SHP77 treated with DMSO at 0.1 percent for 48 hours (cell line): ENCODE measurements at places on chromosomes 1 and 21.

- no peak for DNase-seq
Observed at GRCh38 chr1:236016782-236017400, 48.0 kb downstream of the NID1 start.

DNA sequence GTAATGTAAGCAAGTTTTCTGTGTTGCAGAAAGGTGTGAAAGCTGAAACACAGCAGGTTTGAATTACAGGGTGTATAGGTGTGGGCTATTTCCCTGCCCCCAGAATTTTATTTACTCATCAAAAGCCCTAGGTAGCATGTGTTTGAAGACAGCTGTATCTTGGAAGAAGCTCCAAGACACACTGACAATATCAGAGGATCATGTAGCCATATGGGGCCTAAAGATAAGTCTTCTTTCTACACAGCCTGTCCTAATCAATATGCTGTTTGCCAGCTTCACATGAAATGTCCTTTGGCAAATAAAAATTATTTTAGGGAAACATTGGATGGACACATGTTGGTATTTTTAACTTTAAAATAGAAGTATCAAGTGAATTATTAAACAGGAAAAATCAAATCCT, 17.5 kb upstream of the SUCO start:
- DNase-seq, result no peak

DNA sequence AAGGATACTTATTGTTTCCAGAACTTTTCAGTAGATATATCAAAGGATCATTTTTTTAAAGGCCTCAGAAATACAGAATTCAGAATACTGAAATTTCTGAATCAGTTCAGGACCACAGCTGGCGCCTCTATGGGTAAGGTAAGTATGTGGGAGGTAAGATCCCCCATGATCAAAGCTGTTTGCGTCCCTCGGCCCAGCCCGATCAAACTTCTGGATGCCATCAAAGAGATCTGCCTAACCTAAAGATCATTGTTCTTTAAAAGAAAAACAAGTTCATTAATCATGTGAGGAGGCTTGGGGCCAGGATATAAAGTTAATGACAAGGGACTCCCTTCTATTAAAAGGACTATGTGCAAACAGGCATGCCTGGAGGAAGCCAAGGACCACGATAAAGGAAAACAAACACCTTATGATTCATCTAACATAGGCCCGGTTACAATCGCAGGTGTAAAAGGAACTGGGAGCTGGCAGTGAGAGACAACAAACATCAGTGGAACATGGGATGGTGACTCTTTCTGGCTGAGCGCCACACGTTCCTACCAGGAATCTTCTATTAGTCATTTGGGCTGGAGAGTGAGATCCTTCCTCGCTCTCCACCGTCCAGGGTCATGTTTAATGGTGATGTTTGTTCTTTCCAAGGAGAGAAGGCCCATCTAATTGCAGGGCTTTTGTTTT, 2.8 kb upstream of the BACE2 start:
- DNase-seq, result no peak

DNA sequence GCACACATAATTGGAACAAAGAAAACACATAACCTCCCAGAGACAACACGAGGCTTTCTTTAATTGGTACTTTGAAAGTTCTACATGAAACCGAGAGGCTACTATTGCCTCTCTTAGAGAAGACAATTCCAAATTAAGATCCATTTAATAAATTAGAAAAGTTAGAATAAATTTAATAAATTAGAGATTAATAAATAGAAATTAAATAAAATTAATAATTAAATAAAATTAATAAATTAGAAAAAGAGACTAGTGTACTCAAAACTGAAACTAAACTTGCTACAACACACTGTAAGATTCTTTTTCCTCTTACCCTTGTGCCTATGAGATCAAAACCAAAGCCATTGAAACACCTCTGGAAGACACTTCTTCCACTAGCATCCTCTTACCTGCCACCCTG, 199.0 kb downstream of the URB2 start:
- no peak for DNase-seq

- no peak for DNase-seq
Observed at GRCh38 chr1:111221633-111222291, 5.8 kb upstream of the CHI3L2 start.

GRCh38 chr1:1302006-1302430, 5.7 kb downstream of the ACAP3 start:
- DNase-seq, result no peak

DNA sequence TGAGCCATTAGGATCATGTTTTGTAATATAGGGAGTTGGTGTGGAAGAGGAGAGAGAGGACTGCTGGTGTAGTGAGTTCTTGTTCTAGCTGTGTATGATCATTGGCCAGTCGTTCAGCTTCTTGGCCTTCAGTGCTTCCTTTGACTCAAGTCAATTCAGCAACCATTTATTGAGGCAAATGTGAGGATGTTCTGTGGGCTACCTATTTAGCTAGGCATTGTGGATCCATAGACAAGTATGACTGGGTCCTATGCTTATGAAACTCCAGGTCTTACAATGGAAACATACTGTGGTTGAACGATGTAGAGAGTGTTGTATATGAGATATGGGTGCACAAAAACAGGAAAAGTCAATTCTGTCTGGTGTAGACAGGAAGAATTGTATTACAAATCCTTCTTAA, 41.7 kb downstream of the NFIA start:
- no peak for DNase-seq
